Stimulated activated CD4-positive, alpha-beta T cell treated with anti-CD3 and anti-CD28 coated beads, Interleukin-1b, Interleukin-23, amount 100 ng/mL, for 24 hours (primary cell): ENCODE measurements at places on chromosomes 1 and 21.

GRCh38 chr21:41641510-41641815, 125.4 kb downstream of the RIPK4 start:
- no peak for DNase-seq

DNA sequence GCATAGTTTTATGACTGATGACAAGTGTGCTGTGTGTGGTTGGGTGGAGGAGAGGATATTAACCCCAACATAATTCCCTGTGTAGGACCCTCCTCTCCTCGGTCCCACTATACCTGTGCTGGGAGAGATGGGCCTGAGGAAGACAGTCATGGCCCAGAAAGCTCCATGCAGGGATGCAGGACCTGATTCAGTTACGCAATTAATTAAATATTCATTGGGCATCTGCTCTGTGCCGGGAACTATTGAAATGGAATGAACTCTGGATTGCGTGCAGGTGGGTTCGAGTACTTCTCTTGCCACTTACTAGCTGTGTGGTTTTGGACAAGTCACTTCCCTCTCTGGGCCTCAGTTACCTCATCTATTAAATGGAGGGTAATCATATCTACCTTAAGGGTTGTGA, 74.6 kb downstream of the CD247 start:
- no peak for DNase-seq

DNA sequence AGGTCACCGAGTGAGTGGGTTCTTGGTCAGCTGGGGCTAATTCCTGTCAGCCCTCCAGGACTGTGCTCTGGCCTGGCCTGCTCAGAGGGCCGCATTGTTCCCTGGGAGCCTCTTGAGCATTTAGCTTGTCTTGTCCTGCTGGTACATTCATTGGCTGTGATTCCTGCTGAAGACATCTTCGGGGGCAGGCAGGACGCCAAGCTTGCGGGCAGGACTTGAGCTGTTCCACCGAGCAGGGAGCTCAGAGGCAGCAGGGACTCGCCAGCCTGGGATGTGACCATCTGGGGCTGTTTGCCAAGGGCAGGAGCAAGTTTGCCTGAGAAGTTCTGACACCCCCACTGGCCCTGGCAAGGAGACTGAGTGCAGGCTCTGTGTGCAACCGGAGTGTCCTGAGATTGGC, 7.0 kb upstream of the SLC26A9 start:
- no peak for DNase-seq

DNA sequence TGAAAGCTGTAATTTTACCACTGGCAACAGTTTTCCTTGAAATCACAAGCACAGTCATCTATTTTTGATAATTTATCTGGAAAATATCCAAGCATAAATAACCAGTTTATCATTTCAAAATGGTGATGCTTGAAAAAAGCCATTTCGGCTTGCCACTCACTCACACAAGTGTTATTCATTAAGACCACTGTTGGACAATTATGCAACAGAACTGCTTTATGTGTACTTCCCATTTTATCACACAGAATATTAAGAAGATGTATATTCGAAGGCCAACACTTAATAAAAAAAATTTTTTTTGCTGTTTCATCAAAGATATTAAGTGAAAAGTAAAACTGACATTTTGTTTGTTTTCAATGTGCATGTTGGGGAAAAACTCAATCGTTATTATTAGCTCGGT, 62.3 kb downstream of the EIF4G3 start:
- no peak for DNase-seq

GRCh38 chr1:53567851-53568250, 108.7 kb downstream of the DMRTB1 start:
- no peak for DNase-seq

DNA sequence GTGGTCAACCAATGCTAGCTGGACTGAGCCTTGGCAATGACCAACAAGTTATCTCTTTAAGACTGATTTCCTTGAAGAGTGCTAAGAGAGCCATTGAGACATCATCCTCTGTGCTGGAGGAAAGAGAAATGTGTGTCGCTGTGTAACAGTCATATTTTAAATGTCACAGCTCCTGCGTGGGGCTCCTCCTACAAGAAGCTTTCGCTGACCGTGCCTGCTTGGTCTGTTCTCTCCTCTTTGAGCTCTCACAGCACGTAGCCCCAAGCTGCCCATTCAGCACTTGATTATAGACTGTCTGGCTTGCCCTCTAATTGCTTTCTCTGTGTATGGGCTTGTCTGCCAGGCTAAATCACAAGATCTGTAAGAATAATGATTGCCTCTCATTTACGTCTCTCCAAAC, 221.3 kb downstream of the FOXD2 start:
- DNase-seq = no peak

DNA sequence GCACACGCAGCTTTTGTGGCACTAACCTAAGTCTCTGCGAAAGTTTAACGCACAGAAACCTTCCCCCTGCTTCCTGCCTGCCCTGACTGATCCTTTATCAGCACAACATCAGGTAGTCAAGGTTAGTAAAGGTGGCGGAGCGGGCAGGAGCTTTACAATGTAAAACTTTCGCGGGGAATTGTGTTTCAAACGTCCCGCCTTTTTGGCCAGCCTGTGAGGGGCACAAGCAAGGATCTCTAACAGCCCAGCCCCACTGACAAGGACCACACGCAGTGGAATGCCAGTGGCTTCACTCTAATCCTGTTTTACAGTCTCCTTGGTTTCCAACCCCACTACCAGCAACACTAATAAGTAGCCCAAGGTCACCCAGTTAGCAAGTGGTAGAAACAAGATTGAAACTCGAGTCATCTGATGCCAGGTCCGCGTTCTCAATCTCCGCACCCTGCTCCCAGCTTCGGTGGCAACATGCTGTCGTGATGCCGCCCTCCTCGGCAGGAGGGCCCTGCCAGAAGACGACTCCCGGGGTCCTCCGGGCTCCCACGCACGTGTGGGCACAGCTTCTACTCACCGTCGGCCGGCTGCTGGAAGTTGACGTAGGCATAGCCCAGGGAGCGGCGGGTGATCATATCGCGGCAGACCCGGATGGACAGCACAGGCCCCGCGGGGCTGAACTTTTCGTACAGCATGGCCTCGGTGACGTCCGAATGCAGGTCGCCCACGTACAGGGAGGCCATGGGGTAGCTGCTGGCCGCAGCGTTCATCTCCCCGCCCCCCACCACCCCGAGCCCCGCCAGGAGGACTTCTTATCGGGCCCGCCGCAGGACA, 1.2 kb downstream of the PABPC4 start:
- no peak for DNase-seq

- DNase-seq = no peak
Observed at GRCh38 chr1:156012051-156012817, 8.5 kb downstream of the SSR2 start.

DNA sequence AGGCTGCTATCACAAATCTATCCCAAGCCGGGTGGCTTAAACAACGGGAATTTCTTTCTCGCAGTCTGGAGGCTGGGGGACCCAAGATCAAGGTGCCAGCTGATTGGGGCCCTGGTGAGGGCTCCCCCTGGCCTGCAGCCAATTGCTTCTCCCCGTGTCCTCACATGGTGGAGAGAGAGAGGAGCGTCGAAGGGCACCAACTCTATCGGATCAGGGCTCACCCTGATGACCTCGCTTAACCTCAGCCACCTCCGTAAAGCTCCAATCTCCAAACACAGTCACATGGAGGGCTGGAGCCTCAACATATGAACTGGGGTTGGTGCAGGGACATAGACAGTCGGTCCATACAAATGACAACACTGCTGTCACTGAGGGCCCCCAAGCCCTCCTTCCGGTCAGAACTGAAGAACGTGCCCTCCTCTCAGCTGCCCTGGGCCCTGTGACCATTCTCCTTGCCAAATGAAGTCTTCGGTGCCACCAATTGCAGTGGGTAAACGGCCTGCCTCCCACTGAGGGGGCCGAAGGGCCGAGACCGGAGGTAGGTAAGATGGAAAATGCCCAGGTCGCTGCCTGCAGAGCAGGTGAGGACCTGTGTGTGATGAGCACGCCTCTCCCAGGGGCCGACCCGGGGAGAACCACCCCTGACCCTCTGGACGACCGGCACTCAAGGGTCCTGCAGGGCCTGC, 211.0 kb downstream of the TOMM20 start:
- no peak for DNase-seq

DNA sequence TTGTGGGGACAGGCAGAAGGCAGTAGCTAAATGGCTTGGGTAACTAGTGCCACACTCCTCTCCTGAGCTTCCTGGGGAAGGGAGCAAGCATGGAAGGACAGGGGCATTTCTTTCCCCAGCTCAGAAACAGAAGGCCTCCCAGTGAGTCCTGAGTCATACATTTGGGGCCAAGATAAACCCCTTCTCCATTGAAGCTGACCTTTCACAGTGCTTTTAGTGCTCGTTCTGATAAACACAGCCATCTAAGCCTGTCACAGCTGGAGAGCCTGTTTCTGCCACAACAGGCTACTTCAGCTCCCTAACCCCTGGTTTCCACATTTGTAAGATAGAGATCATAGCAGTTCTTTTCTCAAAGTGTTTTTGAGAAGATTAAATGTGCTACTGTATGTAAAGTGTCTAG, 374.0 kb downstream of the LMX1A start:
- no peak for DNase-seq

DNA sequence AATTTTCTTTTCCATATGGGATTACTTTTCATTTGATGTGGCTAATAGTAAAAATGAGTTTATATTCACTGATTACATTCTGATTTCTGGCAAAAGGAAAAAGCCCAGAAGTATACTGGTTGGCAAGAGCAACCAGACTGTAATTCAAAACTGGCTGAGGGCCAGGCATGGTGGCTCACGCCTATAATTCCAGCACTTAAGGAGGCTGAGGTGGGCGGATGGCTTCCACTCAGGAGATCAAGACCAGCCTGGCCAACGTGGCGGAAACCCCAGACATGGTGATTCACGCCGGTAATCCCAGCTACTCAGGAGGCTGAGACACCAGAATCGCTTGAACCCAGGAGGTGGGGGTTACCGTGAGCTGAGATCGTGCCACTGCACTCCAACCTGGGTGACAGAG, 14.5 kb downstream of the SYT11 start:
- DNase-seq = no peak

- DNase-seq = peak; percentile 4
Observed at GRCh38 chr21:45698493-45699184, 55.1 kb downstream of the PCBP3 start.

- no peak for DNase-seq
Observed at GRCh38 chr1:194052514-194053338, 866.3 kb upstream of the B3GALT2 start.

GRCh38 chr1:15636436-15636835, 19.2 kb downstream of the DDI2 start:
- DNase-seq = no peak

GRCh38 chr1:31082385-31082784, 16.9 kb upstream of the PUM1 start:
- DNase-seq = no peak

- DNase-seq = no peak
Observed at GRCh38 chr1:233509526-233509925, 104.4 kb upstream of the KCNK1 start.

DNA sequence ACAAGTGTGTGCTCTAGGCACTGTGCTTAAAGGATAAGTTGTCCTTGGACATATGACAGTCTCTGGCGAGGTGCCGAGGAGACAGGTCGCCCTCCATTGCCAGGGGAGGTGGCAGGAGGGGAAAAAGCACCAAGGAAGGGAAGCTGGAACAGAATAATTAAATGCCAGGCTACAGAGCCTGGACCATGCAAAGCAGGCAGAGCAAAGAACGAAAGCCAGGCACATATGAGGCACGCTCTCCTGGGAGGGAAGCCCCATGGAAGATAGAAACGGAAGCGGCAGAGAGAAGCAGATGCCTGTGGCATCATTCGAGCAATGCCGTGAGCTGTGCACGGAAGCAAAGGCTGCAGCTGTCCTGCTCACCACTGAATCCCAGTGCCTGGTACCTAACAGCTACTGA, 91.2 kb downstream of the JAK1 start:
- no peak for DNase-seq

DNA sequence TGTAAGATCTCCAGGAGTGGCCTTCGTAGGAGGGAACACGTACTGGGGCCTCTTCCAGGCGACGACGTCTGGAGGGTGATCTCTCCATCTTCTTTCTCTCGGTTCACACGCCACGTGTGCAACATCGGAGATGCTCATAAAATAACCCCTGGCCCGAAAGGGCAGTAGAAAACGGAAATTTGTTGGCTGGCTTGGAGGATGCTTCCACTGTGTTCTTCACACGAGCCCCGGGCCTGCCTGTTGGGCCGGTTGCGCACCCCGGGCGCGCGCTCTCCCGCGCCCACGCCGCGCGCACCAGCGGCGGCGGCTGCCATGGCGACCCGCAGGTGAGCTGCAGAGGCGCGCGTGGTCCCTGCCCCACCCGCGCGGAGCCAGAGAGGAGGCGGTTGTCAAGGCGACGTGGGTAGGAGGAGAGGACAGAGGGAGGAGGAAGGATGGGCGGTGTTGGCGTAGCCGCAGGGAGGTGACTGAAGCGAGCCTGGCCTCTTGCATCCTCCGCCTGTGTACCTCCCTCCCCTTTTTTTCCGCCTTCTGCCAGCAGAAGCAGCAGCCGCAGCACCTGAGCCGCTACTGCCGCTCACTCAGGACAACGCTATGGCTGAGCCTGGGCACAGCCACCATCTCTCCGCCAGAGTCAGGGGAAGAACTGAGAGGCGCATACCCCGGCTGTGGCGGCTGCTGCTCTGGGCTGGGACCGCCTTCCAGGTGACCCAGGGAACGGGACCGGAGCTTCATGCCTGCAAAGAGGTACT, at the start of gene ELAPOR1:
Gene ELAPOR1 (plus strand): TSS at position 526 of the 752 bp plus-strand sequence. CDS start 69 bp downstream, at position 595.
- peak; percentile 52 for DNase-seq

DNA sequence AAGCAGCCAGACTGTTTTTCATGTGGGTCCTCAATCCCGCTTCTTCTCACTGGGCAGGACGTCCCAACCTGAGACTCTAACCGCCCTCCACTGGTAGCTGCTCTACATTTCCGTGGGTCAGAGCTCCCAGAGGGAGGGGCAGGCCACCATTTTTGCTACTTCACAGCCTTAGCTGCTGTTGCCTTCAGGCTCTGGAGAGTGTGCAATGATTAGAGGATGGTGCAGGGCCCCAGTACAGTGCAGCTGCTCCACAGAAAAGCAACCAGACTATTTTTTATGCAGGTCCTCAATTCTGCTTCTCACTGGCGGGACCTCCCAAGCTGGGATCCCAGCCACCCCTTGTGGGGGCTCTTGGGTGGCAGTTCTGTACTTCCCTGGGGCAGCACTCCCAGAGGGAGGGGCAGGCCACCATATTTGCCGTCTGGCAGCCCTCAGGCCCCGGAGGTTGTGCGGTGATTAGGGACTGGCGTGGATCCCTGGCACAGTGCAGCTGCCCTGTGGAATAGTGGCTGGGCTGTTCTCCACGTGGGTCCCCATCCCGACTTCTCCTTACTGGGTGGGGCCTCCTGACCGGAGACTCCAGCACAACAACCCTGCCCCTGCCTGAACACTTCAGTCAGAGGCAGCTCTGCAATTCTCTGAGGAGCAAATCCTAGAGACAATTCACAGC, 647.6 kb upstream of the PKN2 start:
- DNase-seq = no peak

GRCh38 chr1:186465946-186466345, 5.0 kb upstream of the PDC start:
- no peak for DNase-seq

DNA sequence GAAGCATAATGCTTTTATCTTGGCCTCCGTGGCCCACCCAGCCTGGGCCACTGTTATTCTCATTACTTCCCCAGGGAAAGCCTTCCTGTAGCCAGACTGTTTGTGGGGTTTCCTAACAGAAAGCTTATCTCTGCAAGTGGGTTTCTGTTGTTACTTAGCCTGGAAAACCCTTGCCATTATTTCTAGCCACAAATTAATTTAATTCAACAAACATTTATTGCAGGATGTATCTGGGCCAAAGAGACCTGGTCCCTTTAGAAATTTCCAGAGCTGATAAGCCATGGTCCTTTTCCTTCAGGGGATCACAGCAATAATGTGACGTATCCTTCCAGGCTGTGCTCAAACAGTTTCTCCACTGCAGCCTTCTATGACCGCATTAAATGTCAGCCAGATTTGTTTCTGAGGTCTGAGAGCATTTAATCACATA, 20.9 kb downstream of the TNN start:
- no peak for DNase-seq
